Gastrocnemius medialis (tissue), 4 donors: ENCODE measurements at places on chromosomes 5 and 9.

- DNase-seq, result no peak
These were observed 109.9 kb downstream of the CACNA1B start for GRCh38 chr9:137987244-137988030.

GRCh38 chr9:98457726-98458370 lies 202.4 kb upstream of the TBC1D2 start:
- DNase-seq, result no peak

- DNase-seq, result no peak
These were observed 63.0 kb downstream of the ADAMTS12 start for GRCh38 chr5:33828626-33829308.

DNA sequence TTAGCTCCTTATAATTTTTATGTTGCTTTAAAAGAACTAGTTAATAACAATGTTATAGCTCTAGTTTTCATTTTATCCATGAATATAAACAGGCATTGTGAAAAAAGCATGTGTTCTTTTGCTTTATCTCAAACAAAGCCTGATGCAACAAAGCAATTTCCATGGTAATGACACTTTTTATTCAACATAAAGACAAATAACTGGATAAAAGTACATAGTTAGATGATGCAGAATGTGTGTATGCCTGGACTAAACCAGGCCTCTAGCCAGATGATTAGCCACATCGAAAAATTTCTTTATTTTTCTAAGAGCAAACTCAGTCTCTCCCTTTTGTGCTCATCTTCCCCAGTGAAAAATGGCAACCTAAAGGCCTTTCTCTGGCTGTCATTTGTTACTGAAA lies 125.6 kb upstream of the TARS1 start:
- DNase-seq, result no peak

GRCh38 chr5:4929092-4929655 lies 211.0 kb upstream of the ADAMTS16 start:
- no peak for DNase-seq

DNA sequence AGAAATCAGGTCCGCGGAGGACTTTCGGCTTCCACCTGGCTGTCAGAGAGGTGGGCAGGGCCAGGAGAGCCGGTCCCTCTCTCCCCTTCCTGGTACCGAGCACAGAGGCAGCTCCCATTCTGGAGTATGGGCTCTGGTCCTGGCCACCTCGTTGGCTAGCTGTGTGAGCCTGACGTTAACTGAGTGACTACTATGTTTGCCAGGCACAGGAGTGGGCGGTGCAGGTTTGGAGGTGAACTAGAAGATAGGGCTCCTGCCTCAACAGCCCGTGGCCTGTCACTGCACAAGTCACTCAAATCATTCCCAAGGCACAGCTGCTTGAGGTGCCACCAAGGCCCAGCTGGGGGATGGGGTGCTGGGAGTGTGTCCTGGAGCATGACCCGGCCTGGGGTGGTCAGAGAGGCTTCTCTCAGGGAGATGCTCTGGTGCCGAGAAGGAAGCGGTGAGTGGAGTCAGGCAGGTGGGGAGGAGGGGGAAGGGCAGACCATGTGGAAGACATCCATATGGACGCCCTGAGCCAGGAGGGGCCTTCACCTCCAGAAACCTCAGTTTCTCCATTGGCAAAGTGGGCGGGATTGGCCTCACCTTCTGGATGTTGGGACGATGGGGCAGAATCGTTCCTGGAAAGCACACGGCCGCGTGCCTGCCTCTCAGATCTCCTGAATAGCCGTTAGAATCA lies 39.5 kb downstream of the NCS1 start:
- DNase-seq, result no peak
